ENCODE measurements at places on chromosomes 3 and 15.

DNA sequence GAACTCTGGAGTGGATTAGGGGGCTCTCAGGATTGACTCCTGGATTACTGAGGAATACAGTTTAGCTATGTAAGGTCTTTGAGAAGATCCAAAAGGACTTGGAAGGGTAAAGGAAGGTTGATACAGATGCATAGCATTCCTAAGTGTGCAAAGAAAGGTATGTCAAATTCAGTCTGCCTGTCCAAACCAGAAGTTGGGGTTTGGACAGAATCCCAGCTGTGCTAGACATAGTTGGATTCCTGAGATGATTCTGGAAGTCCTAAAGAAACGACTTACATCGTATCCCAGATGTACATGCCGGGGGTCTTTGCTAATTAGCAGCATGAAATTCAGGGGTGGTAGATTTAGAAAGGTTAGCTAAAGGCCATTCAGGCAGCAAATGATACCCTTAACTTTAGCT lies 97.7 kb upstream of the TSPAN3 start:
- H3K27ac ChIP-seq = no peak overlapping the region
- no peak overlapping the region for H3K4me3 ChIP-seq
- no peaks in the 10 kb centered on the region for H3K27me3 ChIP-seq

- H3K4me3 ChIP-seq = no peak overlapping the region
- no peak overlapping the region for H3K27ac ChIP-seq
- H3K27me3 ChIP-seq = no peaks in the 10 kb centered on the region
- H3K36me3 ChIP-seq = no peaks in the 10 kb centered on the region
- H3K4me1 ChIP-seq = no peaks in the 10 kb centered on the region
These were observed 34.7 kb upstream of the TUBGCP5 start for GRCh38 chr15:23073890-23074646.

- H3K4me3 ChIP-seq = no peak overlapping the region
- DNase-seq = no peak
- no peaks in the 10 kb centered on the region for H3K27me3 ChIP-seq
- H3K27ac ChIP-seq = no peak overlapping the region
- H3K36me3 ChIP-seq = no peaks in the 10 kb centered on the region
- H3K4me1 ChIP-seq = no peaks in the 10 kb centered on the region
These were observed 231.7 kb downstream of the CPNE4 start for GRCh38 chr3:131803113-131803512.

DNA sequence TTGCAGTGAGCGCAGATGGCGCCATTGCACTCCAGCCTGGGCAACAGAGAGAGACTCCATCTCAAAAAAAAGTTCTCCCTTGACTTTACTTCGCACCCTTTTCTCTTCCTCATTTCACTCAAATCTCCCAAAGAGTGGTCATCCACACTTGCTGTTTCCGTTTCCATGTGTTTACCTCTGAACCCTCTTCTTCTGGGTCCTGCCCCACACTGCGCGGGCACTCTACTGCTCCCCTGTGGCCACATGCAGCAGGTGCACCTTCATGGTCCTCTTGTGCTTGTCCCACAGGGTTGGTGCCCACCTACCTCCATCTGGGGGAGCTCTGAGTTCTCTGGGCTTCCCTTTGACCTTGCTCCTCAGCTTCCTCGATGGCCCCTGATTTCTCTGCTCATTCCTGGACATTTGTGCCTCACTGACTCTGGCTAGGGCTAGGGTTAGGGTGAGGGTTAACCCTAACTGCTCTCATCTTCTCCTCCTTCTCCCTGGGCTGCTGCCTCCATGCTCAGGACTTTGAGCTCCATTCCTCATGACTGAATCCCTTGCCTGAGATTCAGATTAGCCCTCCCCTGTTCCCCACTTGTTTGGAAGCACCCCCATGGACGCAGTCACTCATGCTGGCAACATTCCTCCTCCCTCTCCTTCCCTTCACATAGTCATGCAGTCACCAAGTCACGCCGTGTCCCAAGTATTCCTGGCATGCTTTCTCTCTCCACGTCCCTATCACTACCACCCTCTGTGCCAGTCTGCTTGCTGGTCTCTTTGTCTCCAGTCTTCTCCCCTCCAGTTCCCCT lies 26.6 kb upstream of the KY start:
- no peak for DNase-seq
- H3K36me3 ChIP-seq = no peaks in the 10 kb centered on the region
- no peaks in the 10 kb centered on the region for H3K4me1 ChIP-seq
- no peak overlapping the region for H3K4me3 ChIP-seq
- no peak overlapping the region for H3K27ac ChIP-seq

- H3K36me3 ChIP-seq = no peaks in the 10 kb centered on the region
- H3K27me3 ChIP-seq = no peaks in the 10 kb centered on the region
- no peak for DNase-seq
- peaks cover 6% of the 10 kb centered on the region for H3K4me1 ChIP-seq
These were observed 16.4 kb downstream of the FAM107A start for GRCh38 chr3:58560771-58561311.

- no peak overlapping the region for H3K27ac ChIP-seq
- no peaks in the 10 kb centered on the region for H3K27me3 ChIP-seq
- H3K4me3 ChIP-seq = no peak overlapping the region
These were observed 81.7 kb upstream of the PIAS1 start for GRCh38 chr15:67972377-67972776.

DNA sequence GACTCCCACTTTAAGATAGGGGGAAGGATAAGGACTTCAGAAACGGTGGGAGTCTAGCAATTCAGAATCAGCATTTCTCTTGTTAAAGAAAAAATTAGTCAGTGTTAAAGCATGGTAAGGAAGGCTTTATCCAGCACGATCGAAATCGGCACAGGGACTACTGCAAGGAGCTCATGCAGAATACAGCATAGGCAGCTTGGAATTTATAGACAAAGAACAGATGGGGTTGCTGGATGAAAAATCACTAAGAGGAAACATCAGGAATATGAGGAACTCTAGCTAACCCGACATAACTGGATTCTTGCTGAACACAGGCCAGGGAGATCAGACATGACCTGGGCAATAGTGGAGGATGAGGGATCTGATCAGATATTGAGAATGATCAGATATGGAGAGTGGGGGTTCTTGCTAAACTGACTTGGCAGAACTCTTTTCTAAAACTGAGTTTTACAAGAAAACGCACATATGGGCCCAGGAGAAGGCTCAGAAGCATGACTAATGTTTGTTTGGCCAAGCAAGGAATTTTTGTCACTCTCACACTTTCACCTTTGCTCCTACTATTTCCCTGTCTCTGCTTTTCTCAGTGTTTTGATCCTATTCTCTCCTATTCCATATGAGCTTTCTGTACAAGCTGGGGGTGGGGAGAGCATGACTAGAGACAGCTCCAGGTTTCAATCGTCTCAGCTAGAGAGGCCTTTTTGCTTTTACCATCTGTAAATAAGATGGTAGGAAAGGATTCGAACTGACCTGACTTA lies 3.9 kb upstream of the PLCH1 start:
- peaks cover 31% of the 10 kb centered on the region for H3K27me3 ChIP-seq
- no peak overlapping the region for H3K27ac ChIP-seq
- no peak for DNase-seq
- H3K4me1 ChIP-seq = peaks cover 14% of the 10 kb centered on the region
- H3K4me3 ChIP-seq = no peak overlapping the region
- no peaks in the 10 kb centered on the region for H3K36me3 ChIP-seq

GRCh38 chr15:101517504-101517903 lies 28.0 kb upstream of the PCSK6 start:
- H3K36me3 ChIP-seq = no peaks in the 10 kb centered on the region
- no peak overlapping the region for H3K4me3 ChIP-seq
- no peak overlapping the region for H3K27ac ChIP-seq
- H3K4me1 ChIP-seq = no peaks in the 10 kb centered on the region
- DNase-seq = no peak
- H3K27me3 ChIP-seq = no peaks in the 10 kb centered on the region

GRCh38 chr15:41932511-41933289 lies 38.8 kb upstream of the SPTBN5 start:
- H3K4me1 ChIP-seq = peaks cover 15% of the 10 kb centered on the region
- no peak overlapping the region for H3K4me3 ChIP-seq
- no peaks in the 10 kb centered on the region for H3K27me3 ChIP-seq
- DNase-seq = no peak
- no peak overlapping the region for H3K27ac ChIP-seq
